Fibroblast of skin of left quadriceps (primary cell): ENCODE measurements at places on chromosomes 12 and 14.

DNA sequence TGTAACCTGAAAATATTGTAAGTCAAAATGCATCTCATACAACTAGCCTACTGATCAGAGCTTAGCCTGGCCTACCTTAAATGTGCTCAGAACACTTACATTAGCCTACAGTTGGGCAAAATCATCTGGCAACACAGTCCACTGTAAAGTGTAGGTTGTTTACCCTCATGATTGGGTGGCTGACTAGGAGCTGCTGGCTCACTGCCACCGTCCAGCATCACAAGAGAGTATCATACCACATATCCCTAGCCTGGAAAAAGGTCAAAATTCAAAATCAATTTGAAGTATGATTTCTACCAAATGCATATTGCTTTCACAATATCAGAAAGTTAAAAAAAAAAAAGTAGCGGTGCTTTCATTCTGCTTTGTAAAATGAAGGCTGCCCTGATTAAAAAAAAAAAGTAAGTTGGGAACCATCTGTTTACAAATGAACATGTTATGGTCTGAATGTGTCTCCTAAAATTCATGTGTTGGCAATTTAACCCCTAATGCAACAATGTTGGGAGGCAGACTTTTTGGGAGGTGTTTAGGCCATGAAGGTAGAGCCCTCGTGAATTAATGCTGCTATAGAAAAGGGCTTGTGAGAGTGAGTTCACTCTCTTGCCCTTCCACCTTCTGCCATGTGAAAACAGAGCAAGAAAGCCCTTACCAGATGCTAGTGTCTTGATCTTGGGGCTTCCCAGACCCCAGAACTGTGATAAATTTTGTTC lies 211.8 kb downstream of the PPM1H start:
- DNase-seq = no peak

GRCh38 chr12:118377021-118377883 lies 897 bp downstream of the SUDS3 start:
- no peak for DNase-seq

DNA sequence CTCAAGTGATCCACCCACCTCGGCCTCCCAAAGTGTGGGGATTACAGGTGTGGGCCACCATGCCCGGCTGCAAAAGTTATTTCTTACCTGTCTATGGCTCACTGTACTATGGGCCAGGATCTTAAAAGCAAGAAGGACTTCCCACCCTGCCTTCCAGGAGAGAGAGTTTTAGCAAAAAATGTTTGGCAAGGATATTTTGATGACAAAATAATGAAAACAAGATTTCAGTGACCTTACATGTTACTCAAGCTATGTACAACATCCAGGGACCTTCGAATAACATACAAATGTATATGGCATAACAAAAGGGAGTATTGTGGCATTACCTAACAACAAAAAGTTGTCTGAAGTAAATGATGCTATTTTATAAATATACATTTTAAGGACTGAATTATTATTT lies 55.1 kb downstream of the ANO6 start:
- no peak for DNase-seq

GRCh38 chr14:54267172-54267571 lies 129.6 kb upstream of the CDKN3 start:
- DNase-seq = no peak

DNA sequence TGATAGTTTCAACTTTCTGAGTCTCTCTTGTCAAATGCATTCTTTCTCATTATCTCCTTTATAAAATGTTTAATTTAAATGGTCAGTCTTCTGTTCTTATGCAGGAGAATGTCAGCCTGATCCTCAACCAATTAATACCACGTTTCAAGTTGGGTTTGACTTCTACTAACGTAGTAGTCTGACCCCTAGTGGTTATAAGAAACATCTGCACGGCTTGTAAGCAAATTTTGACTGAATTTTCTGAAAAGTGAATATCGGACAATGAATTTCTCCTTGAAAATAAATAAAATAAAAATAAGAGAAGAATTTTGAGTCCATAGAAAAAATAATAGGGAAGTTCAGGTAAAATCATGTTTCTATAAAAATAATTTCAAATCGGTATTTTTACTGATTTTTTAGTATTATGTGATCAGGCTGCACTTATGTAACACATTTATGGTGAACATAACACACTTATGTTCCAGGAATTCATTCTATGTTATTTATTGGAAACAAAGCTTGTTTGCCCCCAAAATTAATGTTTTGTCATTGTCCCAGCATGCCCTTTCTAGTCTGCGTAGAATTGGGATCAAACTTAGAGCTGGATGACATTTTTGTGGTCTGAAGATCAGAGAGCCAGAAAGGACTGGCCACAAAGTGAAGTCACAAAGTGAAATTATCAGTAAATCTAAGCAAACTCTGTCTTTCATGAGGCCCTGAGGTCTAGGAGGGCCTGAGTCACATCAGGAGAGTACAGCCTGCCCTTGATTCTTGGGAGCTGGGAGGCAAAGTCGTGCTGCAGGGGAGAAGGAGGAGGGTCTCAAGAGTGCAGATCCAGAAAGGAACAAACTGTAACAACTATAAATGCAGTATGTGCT lies 101.2 kb upstream of the STXBP6 start:
- peak; percentile 28 for DNase-seq

GRCh38 chr12:44582521-44582920 lies 293.6 kb downstream of the NELL2 start:
- DNase-seq = no peak

DNA sequence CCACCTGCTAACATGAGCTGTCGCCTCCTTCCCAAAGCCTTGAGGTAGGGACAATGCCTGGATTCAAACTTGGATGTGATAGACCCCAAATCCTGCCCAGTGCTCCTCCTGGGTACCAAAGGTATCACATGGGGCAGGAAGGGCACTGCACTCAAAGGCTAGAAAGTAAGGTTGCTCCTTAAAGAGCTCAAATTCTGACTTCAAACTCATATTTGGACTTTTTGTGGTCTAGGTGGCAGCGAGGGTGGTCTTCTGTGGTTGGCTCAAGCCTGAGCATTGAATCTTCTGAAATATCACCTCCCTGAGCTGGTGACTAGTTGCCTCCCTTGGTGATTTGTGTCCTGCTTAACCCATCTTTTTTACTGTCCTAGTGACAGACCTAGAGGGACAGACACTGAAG lies 8.3 kb upstream of the RNASE4 start:
- no peak for DNase-seq

GRCh38 chr12:124730455-124730932 lies 133.2 kb downstream of the SCARB1 start:
- no peak for DNase-seq

DNA sequence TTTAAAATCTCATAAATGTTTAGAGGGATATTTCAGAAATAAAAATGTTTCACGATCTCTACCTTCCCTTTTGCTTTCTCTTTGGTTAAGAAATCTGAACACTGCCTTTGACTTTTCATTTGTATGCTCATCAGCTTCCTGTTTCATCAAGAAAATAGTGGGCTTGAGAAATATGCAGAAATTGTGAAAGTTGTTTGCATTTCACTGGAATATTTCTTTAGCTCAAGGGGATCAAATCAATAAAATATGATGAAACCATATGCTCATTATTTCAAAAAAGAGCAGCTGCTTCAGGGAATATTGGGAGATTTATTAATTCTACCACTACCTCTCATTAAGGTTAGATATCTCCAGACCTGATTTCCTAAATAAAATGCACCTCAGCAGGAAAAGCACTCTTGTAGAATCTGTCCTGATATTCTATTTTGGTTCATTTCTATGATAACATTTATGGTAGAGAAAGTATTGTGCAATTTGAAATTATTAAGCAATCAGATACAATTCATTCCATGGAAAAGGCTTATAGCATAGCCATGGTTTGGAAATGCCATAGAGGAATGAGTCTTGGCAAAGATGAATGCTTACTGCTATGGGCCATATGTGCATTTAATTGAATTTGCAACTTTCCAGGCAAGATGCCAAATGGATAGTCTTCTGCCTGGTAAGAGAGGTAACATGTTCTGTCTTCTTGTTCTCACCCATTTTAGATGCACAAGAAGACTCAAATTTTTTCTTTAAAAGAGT lies 212.6 kb upstream of the SLC16A7 start:
- peak; percentile 98 for DNase-seq

DNA sequence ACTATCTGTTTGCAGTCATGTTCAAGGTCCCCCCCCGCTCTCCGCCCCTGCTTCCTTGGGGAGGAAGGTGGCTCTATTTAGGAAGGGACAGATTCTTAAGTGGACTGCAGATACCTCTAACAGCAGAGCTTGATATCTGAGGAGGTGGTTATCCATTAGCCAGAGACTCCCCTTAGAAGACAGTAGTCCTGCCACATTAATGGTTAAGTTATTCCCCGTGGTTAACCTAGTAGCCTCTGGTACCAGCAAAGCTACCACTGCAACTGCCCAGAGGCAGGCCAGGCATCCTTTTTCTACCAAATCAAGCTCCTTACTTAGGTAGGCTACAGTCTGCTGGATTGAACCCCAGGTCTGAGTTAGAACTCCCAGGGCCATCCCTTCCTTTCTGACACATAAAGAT lies 162.1 kb upstream of the AVPR1A start:
- no peak for DNase-seq

DNA sequence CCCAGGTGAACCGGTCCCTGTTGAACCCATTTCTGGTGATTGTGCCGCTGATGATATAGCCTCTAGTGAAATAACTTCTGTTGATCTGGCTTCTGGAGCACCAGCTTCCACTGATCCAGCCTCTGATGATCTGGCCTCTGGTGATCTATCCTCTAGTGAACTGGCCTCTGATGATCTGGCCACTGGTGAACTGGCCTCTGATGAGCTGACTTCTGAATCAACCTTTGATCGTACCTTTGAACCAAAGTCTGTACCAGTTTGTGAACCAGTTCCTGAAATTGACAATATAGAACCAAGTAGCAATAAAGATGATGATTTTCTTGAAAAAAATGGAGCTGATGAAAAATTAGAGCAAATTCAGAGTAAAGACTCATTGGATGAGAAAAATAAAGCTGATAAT lies 59.1 kb downstream of the ATF7IP start:
- no peak for DNase-seq

DNA sequence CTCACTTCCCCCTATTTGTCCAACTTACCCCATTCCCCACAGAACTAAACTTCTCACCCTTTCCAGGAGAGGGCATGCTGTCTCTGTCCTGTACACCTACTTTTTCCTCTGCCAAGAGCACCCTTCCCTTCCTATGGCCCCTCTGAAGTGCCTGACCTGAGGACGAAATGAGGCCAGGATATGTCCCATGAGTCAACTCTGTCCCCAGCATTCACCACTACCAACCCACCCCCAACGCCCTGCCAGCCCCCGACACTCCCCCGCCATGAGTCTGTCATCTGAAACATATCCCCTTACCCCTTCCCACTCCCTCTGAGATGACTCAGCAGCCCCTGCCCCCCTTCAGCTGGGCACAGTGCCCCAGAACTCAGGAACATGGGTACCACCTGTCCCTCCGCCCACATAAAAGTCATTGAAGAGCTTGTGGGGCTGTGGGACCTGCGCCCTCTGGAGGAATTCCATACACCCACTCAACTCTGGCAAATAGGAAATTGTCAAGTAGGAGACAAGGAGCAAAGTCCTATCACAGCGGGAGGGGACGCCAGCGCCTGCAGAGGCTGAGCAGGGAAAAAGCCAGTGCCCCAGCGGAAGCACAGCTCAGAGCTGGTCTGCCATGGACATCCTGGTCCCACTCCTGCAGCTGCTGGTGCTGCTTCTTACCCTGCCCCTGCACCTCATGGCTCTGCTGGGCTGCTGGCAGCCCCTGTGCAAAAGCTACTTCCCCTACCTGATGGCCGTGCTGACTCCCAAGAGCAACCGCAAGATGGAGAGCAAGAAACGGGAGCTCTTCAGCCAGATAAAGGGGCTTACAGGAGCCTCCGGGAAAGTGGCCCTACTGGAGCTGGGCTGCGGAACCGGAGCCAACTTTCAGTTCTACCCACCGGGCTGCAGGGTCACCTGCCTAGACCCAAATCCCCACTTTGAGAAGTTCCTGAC lies 26.3 kb downstream of the ITGA7 start:
- DNase-seq = no peak

DNA sequence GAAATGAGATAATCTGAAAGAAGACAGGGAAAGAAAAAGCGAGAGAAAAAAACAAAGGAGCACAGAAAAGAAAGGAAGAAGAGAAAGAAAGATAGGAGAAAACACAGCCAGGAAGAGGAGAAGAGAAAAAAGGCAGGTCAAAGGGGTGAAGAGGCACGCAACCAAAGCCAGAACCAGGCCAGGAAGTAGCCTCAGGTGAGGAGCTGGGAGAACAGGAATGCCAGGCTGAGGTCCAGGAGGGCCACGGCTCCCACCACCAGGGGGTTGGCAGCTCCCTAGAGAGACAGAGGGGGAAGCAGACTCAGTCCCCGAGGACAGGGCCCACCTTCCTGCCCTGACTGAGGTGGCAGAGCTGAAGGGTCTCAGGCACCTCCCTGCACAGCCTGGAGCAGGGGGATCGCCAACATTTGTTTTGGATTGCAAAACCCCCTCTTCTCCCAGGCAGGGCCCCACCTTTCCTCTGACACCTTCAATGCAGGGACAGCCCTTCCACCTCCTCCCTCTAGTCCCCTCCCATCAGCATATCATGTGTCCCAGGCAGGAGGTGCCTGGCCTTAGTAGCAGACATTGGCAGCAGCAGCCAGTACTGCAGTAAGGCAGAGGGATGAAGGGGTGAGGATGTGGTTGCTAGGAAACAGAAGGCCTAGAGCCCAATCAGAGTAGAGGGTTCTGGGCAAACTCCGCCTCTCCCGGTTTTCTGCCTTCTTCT lies 2.0 kb upstream of the AP1G2 start:
- no peak for DNase-seq

DNA sequence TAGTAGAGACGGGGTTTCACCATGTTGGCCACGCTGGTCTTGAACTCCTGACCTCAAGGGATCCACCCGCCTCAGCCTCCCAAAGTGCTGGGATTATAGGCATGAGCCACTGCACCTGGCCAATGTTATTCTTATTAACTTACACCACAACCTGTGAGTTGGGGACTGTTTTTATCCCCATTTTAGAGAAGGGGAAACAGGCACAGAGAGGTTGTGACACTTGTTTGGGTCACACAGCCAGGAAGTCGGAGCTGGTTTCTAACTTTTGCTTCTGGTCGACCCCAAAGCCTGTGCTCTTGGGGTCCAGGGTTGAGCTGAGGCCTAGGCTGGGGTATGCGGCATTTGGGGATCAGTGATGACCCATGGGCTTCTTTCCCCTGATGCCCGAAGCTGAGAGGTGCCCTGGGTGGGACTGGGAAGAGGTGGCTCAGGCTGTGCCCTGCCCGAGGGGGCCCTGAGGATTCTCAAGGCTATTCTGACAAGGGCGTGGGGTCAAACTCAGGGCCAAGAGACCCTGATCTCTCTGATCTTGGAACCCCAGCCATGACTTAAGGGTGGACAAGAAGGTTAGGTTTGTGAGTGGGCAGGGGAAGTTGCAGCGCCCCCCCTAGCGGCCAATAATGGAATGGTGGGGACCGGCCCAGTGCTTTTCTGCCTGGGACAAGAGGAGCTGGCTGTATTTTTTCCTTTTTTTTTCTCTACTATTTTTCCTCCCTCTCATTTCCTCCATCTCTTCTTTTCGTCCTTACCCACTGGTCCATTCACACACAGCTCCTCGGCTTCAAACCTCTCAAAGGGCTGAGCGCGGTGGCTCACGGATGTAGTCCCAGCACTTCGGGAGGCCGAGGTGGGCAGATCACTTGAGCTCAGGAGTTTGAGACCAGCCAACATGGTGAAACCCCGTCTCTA lies 3.0 kb downstream of the SDSL start:
- no peak for DNase-seq

- no peak for DNase-seq
Measured at GRCh38 chr12:123524378-123524777, 9.1 kb downstream of the RILPL1 start.
